ENCODE measurements at places on chromosomes 6 and 20.

DNA sequence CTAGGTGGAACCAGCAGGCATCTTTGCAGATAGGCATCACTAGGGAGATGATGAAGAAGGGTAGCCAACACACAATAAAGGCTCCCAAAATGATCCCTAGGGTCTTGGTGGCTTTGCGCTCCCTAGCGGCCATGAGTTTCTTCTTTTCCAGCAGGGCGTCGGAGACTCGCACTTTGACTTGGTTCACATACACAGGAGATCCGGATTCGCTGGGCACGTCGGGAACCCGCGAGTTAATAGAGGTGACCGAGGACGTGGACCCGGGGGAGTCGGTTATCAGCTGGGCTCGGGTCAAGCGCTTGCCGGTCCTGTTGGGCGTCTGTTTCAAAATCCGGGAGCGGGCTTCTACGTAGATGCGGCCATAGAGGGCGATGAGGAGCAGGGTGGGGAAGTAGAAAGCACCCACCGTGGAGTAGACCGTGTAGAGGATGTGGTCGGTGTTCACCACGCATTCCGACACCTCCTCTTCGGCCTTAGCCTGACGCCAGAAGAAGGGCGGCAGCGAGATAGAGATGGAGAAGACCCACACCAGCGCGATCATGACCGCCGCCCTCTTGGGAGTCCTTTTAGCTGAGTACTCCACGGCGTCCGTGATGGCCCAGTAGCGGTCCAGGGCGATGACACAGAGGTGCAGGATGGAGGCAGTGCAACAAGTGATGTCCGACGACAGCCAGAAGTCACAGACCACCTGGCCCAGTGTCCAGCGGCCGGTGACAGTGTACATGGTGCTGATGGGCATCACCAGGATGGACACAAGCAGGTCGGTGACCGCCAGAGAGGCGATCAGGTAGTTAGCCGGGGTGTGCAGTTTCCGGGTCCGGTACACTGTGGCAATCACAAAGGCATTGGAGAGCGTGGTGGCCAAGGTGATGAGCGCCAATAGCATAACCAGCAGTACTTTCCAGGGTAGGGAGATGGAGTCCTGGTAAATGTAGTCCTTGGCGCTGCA, 658 bp downstream of the HTR1B start:
- DNase-seq = peak; percentile 47

DNA sequence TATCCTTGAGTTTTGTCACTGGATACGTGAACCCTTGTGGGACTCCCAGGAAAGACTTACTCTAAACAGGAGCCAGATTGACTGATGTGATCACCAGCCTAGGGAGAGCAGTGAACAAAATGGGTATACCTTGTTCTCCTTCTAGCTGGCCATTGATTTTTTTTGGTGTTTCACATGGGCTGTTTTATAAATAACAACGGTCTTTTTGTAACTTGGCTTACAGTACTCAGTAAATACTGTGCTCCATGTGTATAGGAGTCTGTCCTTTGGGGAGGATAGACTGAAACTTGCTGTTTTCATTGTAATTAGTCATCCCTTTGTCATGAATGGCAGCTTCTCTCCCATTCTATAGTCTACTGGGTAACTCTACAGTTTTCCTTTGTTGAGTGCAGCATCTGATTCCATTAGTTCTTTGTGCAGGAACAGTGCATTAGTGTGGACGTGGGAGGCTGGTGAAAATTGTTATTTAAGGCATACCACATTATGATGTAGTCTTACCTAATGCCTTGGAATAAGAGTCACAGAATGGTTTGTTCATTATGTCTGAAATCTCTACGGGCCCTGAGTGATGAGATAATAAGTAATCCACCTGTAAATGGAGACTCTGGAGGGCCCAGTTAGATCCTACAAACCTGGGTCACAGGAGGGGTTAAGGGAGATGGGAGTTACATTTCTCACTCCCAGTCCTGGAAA, 89.5 kb downstream of the TIAM2 start:
- DNase-seq = no peak

DNA sequence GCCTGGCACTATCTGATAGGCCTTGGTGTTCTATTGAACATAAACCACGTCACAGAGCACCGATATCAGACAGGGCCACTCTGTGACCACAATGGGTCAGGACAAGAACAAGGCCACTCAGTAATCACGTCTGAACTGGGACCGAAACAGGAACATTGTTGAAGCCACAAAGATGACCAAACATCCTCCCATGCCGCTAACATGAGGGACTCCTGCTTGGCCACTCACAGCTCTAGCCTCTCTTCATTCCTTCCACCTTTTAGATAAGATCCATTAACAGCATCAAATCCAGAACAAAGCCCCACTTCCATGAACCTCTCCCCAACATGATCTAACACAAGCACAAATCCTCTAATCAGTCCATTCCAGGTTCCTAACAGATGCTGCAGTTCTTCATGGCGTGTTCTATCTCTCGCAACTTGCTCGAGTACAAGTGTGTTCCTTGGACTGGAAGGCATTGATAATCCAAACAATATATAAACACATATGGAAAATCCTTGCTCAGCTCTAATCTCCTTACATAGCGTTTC, 7.4 kb downstream of the SIRT5 start:
- no peak for DNase-seq

DNA sequence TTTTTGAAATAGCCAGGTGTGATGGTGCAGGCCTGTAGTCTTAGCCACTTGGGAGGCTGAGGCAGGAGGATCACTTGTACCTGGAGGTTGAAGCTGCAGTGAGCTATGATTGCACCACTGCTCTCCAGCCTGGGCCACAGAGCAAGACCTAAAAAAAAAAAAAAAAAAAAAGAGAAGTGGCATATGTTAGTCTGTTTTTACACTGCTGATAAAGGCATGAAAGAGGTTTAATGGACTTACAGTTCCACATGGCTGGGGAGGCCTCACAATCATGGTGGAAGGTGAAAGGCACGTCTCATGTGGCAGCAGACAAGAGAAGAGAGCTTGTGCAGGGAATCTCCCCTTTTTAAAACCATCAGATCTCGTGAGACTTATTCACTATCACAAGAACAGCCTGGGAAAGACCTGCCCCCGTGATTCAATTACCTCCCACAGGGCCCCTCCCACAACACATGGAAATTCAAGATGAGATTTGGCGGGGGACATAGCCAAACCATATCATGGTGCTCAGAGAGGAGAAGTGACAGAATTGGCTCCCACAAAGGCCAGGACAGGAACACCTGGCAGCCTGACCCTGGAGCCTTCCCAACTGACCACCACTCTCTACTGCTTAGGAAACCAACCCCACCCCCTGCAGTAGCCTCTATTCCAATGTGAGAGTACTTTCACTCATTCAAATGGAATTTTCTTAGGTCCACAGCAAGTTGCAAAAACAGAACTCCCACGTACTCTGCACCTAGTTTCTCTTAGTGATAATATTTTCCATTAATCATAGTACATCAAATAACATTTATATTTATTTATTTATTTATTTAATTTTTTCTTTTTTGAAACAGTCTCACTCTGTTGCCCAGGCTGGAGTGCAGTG, 29.8 kb downstream of the ARHGAP40 start:
- no peak for DNase-seq

DNA sequence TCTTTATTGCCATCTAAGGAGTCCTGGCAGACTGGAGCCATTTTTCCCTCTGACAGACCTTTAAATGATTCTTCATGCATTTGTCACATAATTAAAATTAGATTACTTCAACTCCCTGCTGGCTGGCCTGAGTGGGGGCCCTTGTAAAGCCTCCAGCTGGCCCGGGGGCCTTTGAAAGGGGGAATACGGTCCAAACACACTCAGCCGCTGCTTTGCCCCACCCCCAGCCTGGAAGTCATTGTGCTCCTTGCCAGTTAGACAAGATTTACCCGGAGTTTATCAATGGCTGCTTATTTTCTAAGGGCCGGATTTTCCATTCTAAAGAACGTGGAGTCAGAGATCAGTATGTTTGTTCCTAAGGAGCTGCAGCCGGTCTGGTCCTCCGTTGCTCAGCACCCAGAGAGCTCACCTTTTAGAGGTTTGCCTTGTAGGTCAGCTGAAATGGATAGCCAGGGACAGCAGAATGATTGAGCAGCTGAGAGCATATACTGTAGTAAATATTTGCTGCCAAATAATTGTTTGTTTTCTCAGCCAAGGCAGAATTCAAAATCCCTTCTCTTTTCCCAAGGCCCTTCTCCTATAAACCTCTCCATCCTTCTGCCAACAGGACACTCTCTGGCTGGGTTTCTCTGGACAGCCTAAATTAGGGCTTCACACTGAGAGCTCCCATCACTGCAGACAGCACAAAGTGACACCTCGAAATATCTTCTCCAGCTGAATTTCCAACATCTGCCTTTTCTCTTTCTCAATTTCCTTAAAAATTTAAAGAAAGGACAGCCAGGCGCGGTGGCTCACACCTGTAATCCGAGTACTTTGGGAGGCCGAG, 68.4 kb upstream of the RBM24 start:
- no peak for DNase-seq

DNA sequence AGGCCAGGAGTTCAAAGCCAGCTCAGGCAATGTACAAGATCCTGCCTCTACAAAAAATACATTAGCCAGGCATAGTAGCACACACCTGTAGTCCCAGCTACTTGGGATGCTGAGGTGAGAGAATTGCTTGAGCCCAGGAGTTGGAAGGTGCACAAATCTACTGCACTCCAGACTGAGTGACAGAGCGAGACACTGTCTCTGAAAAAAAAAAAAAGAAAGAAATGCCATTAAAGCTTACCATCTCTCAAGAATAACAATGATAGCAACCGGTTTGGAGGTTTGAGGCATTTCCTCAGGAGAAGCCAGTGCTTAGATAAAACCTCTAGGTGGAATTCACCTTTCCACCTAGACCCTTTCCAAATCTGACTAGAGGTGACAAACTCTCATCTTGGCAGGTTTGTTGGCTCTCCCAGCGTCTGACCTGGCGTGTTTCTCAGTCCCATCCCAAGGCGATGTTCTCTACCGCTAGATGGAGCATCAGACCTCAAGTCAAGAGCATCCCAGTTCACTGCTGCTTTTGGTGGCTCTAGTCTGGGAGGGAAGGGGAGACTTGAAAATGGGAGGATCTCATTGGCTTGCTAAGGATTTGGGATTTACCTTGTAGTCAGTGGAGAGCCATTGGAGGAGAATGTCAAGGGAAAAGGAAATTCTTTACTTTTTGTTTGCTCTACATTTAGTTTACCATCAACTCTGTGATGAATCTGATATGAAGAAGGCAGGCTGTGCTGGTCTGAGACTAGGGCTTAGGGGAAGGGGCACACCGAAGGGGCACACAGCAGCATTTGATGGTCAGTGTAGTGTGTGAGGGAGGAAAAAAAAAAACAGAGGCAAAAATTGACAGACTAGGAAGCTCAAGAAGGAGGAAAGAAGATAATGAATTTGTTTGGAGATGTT, 67.9 kb downstream of the NCOA7 start:
- DNase-seq = peak; percentile 19

GRCh38 chr20:46040902-46041535, 12.0 kb downstream of the SLC12A5 start:
- no peak for DNase-seq
